ENCODE measurements at places on chromosomes 16 and 17.

DNA sequence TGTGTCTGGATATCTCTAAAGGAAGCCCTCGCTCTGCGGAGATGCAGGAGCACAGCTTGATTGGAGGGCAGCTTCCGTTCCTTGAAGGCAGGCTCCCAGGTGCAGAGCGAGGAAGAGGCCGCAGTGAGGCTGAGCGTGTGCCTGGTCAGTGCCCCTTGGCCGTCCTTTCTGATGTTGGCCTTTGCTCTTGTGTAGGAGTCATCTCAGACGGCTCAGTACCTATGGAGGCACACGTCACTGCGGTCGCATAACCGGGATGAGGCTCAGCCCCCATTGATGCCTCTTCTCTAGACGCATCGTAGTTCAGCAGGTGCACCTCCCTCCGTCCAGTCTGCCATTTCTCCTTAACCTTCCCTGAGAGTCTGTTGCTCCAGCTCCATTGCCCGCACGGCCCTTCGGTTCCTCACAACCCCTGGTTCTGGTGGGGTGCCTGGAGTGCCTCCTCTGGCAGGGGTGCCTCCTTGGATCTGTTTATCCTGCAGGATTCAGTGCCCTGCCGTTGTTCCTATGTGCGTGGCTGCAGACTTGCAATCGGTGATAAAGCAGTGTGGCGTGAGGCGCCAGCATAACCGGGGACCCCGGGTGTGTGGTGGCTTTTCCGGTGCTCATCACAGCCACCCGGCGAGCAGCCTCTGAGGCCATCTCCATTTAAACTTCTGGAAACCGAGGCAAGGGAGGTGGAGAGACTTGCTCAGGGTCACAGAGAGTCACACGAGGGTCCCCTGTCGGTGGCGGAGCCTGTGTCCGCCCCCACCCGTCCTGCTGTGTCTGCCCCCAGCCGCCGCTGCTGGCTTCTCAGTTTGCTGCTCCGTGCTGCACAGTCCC is 188.8 kb upstream of the CHMP6 start:
- no peak for DNase-seq

GRCh38 chr16:675884-676564 is 553 bp downstream of the RHBDL1 start:
- peak; percentile 92 for DNase-seq

DNA sequence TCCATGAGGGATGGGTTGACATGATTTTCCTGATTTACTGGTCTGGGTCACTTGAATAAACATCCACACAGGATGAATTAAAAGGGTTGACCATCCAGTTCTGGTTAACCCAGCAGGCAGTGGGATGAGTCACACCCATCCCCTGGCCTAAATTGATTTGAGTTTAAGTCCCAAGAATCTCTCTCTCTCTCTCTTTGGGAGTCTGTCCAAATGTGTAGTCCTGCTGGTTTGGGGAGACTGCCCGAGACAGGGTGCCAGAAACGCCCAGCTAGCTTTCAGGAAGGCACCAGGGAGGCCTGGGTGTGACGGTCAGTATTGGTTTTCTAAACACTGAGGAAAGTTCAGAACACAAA is 38.8 kb downstream of the SCPEP1 start:
- DNase-seq, result no peak

DNA sequence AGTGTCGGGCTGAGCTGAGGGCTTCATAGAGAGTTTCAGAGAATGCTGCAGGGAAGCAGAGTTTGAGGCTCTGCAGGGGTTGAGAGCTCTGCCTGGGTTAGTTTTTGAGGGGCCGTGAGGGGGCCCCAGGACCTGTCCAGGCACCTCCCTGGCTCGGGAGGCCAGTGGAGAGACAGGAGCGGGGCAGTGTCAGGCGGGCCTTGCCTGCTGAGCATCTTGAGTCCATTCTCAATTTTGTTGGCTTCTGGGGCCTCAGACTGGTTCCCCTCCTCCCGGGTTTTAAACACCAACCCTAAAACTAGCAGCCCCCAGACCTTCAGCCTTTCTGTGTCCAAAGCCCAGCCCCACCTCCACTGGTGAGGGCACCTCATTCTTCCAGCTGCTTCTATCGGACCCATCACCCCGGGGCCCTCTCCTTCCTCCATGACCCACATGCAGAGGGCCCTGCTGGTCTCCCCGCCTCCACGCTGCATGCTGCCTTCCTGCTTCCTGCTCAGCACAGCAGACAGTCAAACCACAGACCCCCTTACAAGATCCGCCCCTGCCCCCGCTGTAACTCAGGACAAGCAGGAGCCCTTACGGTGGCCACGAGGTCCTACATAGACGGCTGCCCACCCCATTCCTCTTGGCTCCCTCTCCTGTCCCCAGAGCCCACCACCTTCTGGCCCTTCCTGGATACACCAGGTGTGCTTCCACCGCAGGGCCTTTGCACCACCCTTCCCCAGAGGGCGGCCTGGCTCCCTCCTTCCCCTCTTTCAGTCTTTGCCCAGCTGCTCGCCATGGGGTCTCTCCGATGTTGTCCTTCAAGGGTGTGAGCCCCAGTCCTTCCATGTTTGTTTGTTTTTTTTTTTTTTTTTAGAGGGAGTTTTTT is 3.8 kb downstream of the RNF213 start:
- DNase-seq, result peak; percentile 3

- peak; percentile 81 for DNase-seq
Measured at GRCh38 chr16:22141767-22142166, 20.5 kb upstream of the SDR42E2 start.

GRCh38 chr16:85733839-85734170 is 17.1 kb downstream of the C16orf74 start:
- peak; percentile 88 for DNase-seq

DNA sequence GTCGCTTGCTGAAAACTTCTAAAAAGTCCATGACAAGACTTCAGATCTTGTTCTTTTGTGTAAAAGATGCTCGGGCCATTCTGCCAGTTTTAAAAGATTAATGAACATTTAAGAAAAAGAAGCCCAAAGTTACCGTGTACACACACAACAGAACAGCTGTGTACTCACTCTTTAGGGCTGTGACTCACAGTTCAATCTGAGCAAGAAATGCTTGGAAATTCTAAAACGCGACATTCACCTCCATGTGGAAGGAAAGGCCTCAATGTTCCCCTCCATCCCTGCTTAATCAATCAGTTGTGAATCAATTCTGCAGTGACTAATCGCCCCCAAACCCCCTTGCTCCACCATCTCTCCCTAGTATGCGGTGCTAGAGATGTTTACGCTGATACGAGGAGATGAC is 609.9 kb upstream of the SALL1 start:
- DNase-seq, result no peak

- DNase-seq, result peak; percentile 88
Measured at GRCh38 chr17:18234853-18235380, 9.5 kb downstream of the LLGL1 start.

- peak; percentile 72 for DNase-seq
Measured at GRCh38 chr16:67006930-67007658, 18.7 kb downstream of the CES4A start.

DNA sequence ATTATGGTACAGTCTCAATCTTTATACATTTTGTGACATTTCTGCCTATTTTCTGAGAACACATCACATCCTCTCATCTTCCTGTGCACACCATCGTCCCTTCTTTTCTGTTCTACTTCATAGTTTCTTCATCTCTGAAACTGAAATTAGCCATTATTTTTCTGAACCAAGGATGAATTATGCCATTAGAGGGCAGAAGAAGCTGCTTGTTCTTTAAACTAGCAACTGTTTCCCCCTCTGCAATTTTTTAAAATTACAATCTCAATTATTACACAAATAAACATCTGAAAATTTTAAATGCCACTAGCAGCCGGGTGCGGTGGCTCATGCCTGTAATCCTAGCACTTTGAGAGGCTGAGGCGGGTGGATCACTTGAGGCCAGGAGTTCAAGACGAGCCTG is 41.3 kb downstream of the RBBP6 start:
- DNase-seq, result peak; percentile 80

DNA sequence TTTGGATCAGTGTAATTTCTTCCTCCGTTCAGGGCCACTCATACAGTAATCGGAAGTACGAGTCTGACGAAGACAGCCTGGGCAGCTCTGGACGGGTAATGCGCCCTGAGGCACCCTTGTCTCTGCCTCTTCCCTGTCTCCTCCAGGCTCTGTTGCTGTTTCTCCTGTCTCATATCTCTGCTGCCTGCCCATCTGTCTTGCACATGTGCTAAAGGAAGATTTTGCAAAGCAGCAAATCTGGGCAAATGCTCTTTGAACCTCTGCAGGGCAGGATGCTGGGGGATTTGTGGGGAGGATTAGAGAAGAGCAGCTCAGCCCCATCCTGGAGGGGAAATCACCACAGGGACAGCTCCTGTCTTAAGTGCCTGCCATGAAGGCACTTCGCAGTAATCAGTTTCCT is 32.4 kb upstream of the POLR3E start:
- DNase-seq, result peak; percentile 43

- peak; percentile 90 for DNase-seq
Measured at GRCh38 chr17:66727634-66728570, 107.0 kb upstream of the CACNG5 start.

DNA sequence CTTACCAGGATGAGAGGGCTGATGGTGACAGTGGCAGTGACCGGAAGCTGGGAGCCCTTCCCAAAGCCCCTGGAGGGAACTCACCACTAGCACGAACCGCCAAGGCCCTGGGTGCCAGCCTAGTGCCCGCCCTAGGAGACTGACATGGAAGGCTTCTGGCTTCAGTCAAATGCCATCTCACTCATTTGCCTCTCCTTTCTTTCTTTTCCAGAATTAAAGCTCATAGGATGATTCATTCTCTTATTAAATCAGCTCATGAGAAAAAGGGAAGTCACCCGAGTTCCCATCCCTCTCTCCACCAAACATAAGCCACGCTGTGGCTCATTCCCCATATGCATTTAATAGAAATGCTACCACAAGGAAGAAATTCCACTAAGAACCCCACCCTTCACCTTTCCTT is 12.1 kb downstream of the CUEDC1 start:
- DNase-seq, result peak; percentile 91

- no peak for DNase-seq
Measured at GRCh38 chr17:60759756-60760155, 82.1 kb downstream of the BCAS3 start.

DNA sequence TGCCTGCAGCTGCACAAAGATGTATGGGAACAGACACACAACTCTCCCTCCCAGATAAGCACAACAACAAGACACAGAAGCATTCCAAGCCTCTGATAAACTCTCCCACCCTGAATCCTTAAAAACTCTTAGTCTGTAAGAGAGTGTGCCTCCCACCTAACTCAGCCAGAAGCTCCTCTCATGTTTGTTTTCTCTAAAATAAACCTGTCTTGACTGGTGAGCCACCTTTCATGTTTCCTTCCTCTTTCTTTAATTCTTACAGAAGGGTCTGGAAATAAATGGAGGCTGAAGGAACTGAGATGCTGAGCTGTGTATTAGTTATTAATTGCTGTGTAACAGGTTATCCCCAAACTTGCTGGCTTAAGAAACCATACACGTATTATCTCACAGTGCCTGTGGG is 57.2 kb downstream of the MEOX1 start:
- DNase-seq, result no peak
